ENCODE measurements at places on chromosomes 13 and 19.

DNA sequence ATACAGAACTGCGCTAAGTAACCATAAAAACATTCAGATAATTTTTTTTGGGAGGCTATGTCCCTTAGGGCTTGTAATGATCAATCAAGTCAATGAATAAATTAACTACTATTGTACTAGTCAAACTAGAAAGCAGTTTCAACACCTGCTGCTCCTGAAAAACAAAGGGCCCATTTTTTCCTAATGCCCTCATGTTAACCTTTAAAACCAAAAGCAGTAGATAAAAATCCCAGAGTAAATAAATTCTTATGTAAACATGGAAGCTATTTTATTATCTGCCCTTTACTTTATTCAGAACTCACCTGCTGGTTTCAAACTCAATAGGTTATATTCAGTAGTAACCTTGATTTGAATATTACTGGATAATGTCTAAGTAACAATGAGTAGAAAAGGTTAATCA is 159.5 kb upstream of the STARD13 start:
- DNase-seq: no peak

- no peak for DNase-seq
Measured at GRCh38 chr13:110067355-110068175, 239.4 kb downstream of the COL4A1 start.

- DNase-seq: no peak
Measured at GRCh38 chr13:29165216-29165615, 345.1 kb downstream of the MTUS2 start.

GRCh38 chr19:3313199-3313575 is 53.2 kb upstream of the NFIC start:
- no peak for DNase-seq

GRCh38 chr13:46595136-46595884 is 42.3 kb downstream of the LRCH1 start:
- DNase-seq: no peak

- DNase-seq: no peak
Measured at GRCh38 chr13:31242916-31243315, 43.1 kb downstream of the B3GLCT start.

GRCh38 chr19:39349326-39349725 is 7.1 kb downstream of the SAMD4B start:
- no peak for DNase-seq

DNA sequence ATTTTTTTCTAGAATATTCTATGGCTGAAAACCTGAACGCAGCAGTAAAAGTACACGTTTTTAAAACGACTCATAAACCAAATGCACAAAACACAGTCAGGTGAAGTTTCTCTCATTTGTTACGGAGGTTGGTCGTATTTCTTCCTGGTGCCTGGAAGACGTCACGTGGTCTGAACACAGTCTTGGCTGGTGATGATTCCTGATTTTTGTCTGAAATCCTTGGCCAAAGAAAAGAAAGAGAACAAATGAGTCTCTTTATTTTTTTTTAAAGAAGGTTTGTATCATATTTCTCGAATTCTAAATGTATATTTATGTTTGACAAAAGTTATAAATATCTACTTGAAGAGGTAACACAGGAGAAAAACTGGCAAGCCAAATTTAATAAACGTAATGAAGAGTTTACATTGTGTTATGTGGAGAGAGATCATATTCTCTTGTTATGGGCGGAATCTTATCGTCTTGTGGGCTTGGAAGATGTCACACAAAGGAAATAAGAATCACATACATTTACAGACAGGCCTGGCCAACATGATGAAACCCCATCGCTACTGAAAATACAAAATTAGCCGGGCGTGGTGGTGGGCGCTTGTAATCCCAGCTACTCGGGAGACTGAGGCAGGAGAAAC is 10.0 kb upstream of the PNMA8A start:
- no peak for DNase-seq

DNA sequence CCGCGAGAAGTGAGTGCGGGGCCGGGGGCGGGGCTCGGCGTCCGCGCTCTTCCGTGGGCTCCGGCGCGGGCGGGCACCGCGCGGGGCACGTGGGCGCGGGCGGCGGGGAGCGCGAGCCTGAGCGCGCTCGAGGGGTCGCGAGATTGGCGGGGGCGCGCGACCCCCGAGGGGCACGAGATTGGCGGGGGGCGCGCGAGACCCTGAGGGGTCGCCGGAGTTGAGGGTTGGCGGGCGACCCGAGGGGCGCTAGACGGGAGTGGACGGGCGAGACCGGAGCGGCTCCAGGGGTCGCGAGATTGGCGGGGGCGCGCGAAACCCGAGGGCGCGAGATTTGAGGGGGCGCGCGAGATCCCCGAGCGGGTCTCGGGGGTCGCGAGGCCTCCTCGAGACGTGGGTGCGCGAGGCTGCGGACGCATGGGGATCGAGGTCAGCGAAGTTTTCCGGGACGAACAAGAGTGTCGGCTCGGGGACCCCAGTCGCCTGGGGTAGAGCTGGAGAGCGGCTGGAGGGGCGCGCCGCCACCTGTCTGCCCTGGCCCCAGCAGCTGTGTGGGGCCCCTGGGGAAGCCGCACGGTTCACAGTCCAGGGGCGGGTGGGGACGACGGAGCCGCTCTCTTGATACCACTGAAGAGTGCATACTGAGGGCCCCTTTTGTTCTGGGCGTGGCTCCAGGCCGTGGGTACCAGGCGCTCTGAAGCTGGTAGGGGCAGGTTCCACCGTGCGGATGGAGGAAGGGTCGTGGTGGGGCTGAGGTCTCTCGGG is 682 bp downstream of the SSBP4 start:
- no peak for DNase-seq

GRCh38 chr13:87671031-87671752 is at the start of gene SLITRK5:
Gene SLITRK5 (plus strand): TSS chr13:87671371. CDS start chr13:87675389, 4,018 bp downstream.
- DNase-seq: peak; percentile 33

GRCh38 chr19:1913781-1914577 is 8.8 kb downstream of the ADAT3 start:
- DNase-seq: no peak

- no peak for DNase-seq
Measured at GRCh38 chr13:44234566-44234965, 139.1 kb upstream of the SERP2 start.

All from stimulated activated CD8-positive, alpha-beta memory T cell treated with anti-CD3 and anti-CD28 coated beads, Interleukin-7, amount 100 ng/mL, for 48 hours (primary cell).